Activated CD8-positive, alpha-beta memory T cell treated with anti-CD3 and anti-CD28 coated beads for 1 hour (primary cell): ENCODE measurements at places on chromosomes 2 and 18.

GRCh38 chr2:69531186-69531585 lies 94.0 kb upstream of the NFU1 start:
- DNase-seq: no peak

- DNase-seq: no peak
Measured at GRCh38 chr2:232341739-232342126, 36.8 kb upstream of the ALPP start.

GRCh38 chr2:69021727-69022126 lies 8.7 kb downstream of the ANTXR1 start:
- no peak for DNase-seq

DNA sequence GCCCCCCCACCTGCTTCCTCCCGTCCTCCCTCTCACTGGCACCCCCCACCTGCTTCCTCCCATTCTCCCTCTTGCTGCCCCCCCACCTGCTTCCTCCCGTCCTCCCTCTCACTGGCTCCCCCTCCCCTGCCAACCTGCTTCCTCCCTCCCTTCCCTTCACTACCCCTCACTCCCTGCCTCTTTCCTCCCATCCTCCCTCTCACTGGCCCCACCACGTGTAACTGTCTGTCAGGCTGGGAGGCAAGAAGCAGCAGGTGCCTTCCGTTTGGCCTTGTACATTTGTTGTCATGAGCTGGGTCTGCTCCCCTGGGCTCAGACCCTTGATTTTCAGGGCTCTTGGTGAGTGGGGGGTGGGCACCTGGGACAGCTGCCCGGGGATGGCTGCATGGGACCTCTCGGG lies 19.1 kb downstream of the RTP5 start:
- DNase-seq: no peak

GRCh38 chr2:23540804-23541360 lies 155.9 kb downstream of the KLHL29 start:
- no peak for DNase-seq

GRCh38 chr2:197130318-197130717 lies 180.3 kb downstream of the ANKRD44 start:
- DNase-seq: no peak

GRCh38 chr2:69780921-69781320 lies 39.0 kb downstream of the ANXA4 start:
- DNase-seq: no peak

GRCh38 chr2:160109243-160109642 lies 46.8 kb upstream of the PLA2R1 start:
- DNase-seq: no peak

GRCh38 chr18:3970929-3971328 lies 484.2 kb downstream of the DLGAP1 start:
- no peak for DNase-seq

DNA sequence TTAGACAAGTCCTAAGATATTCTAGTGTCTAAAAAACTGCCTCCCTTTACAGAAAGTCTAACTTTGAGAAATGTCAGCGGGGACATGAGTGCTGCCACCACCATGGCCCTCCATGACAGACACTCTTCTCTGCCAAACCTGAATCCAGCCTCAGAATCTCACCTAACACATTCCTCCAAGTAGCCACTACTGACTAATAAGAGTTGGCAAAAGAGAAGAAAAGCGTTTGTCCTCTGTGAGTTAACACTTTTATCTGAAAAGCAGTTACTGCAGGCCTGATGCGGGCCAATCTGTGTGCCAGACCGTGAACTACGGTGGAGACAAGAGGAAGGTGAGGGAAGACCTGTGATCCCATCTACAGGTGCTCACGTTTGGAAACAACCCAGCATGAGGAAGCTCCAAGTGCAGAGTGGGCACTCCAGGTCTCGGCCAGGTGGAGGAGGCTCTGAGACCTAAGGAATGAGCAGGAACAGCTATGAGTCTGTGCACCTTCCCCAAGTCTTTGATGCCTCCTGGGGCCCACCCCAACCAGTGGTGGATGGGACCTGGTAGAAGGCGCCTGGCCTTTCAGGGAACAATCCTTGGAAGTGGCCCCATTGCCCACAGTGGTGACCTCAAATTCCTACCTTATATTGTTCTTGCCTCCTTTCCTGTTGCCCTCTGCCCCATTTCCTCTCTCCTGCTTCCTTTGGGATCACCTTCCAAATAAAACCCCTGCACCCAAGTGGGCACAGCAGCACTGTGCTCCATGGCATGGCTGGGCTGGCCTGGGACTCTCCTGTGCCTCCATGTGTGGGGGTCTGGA lies 91.6 kb downstream of the BIN1 start:
- no peak for DNase-seq

DNA sequence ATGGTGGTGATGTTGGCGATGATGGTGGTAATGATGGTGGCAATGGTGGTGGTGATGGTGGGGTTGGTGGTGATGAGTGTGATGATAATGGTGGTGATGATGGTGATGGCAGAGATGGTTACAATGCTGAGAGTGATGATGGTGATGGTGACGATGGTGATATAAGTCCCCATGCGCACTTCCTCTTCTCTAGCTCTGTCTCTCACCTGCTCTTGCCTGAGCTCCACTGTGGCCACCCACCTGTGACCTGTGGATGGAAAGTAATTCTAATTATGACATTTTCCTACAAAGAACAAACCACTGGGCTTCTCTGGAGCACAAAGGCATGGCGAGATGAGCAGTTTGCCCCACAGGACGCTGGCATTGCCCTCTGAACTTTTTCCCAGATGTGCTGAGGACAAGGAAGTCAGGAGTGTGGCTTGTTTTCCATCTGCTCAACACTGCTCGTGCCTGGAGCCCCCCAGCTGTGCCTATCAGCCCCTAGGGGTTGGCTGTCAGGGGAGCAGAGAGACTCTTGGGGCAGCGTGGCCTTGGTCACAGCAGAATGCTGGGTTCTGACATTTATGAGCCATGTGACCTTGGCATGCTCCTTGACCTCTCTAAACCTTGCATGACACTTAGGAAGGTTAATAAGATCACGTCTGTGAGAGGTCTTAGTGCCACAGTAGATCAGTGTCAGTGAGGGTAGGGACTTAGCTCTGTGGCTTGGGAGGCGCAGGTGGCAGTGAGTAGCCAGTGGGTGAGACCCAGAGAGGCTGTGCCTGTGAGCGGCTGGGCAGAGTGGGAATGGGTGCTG lies 68.4 kb downstream of the RRM2 start:
- no peak for DNase-seq

- no peak for DNase-seq
Measured at GRCh38 chr18:9419956-9420631, 55.2 kb upstream of the RALBP1 start.

- no peak for DNase-seq
Measured at GRCh38 chr18:22523481-22523880, 105.8 kb upstream of the CTAGE1 start.

DNA sequence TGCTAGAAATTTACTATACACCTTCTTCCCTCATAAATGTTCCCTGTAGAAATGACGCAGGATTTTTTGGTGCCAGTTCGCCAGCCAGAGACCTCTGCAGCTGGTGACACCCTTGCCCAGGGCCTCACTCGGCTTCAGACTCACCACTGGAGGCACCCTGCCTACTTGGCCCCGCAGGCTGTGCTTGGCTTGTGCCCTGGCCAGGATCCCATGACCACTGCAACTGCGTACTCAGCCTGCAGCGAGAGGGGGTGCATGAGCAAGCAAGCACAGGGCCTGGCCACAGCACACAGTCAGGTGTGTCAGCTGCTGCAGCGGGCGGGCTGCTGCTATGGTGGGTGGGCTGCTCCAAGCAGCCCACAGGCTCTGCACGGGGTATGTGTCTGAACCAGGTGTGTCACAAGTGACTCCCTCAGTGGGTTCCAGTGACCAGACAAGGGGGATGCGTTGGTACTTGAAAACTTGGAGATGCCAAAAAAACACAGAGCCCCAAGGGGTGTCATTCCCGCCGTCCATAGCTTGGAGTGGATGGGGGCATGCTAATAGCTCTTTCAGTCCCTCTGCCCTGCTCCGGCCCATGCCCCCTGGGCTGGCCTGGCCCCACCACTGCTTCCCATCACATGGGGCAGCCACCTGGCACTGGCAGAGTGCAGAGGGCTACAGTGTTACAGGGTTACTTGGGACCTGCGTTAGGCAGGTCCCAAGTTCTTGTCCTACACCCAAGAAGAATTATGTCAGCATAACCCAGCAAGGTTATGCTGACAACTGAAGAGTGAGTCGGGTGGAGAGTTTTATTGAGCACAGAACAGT lies 46.6 kb upstream of the TANC1 start:
- DNase-seq: no peak

- DNase-seq: no peak
Measured at GRCh38 chr2:102513355-102513939, 40.4 kb downstream of the SLC9A4 start.

DNA sequence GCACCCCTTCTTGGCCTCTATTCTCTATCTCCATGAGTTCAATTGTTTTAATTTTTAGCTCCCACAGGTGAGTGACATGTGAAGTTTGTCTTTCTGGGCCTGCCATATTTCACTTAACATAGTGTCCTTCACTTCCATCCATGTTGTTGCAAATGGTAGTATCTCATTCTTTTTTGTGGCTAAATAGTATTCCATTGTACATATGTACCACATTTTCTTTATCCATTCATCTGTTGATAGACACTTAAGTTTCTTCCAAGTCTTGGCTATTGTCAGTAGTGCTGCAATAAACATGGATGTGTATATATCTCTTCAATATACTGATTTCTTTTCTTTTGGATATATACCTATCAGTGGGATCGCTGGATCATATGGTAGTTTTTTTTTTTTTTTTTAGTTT lies 9.0 kb downstream of the STRADB start:
- DNase-seq: no peak

DNA sequence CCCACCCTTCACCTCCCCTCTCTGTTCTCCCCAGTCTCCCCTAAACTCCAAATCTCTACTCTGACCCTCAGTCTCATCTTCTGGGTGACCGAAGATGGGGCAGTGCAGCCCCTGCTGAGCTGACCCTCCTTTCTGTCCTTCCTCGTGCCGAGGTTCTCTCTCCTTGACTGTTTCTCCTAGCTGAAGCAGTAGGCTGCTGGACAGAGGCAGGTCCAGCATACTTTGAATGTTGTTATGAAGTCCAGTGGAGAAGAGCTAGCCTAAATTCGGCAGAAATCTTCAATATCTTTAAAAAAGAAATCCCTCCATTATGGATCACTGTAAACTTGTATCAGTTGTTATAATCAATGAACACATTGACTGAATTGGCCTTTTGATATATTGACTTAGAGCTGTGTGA lies 63.2 kb downstream of the RRM2 start:
- DNase-seq: no peak

- no peak for DNase-seq
Measured at GRCh38 chr2:43444989-43445645, 150.7 kb downstream of the THADA start.

GRCh38 chr2:67571785-67572718 lies 174.9 kb downstream of the ETAA1 start:
- no peak for DNase-seq

- DNase-seq: no peak
Measured at GRCh38 chr2:188610050-188610444, 318.4 kb downstream of the GULP1 start.

DNA sequence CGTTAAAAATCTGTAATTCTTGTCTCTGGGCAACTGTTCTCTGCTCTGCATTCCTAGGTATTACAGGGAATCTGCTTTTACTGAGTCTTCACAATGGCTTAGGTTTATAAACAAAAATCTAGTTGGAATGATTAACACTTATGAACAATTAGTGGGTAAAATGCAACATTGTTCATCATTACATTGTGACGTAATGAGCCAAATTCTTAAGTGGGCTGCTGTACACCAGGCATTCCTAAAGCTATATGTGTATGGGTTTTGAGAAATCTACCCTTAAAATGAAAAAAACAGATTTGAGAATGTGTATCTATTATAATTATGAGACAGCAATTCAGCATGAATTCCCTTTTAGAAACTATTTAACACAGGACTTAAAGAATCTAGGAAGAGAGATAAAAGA lies 41.5 kb upstream of the ERBB4 start:
- no peak for DNase-seq

- no peak for DNase-seq
Measured at GRCh38 chr2:66730441-66730840, 295.5 kb downstream of the MEIS1 start.

DNA sequence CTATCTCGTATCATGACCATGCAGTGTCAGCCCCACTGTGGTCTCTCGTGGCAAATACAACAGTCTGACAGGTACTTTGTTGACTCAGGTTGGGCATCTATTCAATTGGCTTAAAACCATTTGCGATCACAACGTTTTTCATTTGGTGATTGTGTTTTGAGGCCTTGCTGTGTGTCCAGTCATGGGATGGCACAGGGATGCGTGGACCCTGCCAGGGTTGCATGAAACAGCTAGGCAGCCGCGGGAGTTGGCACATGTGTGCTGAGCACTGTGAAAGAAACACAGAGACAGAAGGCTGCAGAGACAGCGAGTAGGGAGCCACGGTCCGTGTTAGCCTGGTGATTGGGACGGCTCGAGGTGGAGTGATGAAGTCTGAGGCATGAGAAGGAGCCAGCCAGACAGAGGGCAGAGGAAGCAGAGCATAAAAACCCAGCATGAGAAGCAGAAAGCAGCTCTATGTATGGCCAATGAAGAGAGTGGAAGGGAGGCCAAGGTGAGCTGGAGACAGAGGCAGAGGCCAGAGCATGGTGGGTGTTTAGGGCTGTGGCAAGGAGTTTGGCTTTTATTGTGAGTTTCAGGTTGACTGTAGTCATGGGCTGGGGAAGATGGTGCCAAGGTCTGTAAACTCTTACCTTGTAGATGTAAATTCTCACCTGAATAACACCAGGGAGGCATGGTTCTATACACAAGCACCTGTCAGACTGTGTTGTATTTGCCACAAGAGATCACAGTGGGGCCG lies 31.8 kb upstream of the IL1R1 start:
- no peak for DNase-seq

DNA sequence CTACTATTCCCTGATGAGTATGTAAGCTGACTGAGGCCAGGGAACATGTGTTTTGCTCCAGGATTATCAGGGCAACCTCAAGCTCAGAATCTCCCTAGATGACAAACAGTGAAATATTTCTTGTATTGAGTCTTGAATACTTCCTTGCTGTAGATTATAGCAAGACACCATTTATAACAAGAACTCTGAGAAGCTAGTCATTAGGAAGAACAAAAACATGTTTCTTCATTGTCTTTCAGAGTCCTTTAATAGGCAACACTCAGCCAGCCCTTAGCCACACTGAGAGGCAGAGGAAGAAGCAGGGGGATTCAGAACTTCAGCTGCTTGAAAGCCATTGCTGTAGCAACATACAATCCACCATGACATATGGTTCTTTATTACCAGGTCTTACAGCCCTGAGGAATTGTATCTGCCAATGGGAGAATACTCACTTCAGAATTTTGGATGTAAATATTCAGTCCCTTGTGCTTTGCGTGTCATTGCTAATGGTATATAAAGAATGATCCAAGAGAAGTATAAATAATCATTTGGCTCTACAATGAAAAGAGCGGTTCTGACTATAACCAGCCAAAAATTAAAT lies 117.5 kb upstream of the NCKAP5 start:
- DNase-seq: no peak

- DNase-seq: no peak
Measured at GRCh38 chr2:66985906-66986305, 411.2 kb upstream of the ETAA1 start.
